Activated naive CD4-positive, alpha-beta T cell treated with anti-CD3 and anti-CD28 coated beads for 36 hours (primary cell): ENCODE measurements at places on chromosomes 1 and 21. TPM values are rescaled to one million over a fixed set of nuclear protein-coding genes. Genes with fewer than 3 reads are reported as not detected.
A peak's percentile ranks its signal among the peaks of the same experiment; 100 is the strongest.

Gene MRAP
- not detected for total RNA-seq

GRCh38 chr1:60797351-60797750, 285.0 kb upstream of the NFIA start:
- H3K27me3 ChIP-seq = no peaks in the 10 kb centered on the region
- H3K36me3 ChIP-seq = no peaks in the 10 kb centered on the region
- no peak overlapping the region for H3K27ac ChIP-seq
- H3K4me3 ChIP-seq = no peak overlapping the region
- DNase-seq = no peak

Gene ACTL8
- not detected for total RNA-seq

DNA sequence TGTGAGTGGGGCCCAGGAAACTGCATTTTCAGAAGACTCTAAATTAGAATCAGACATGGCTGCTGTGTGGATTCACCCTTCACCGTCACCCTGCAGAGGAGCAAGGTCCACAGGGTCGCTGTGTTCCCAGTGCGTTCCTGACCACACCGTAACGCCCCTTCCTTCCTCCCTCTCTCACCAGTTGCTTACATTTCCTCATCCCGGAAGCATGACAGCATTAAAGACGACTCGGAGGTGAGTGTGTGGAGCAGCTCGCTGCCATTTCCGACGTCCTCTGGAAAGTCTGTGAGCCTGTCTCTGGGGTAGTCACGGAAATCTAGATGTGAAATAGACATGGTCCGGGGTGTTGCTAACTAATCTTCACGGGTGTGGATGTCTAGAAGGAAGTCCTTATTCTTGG, 45.9 kb downstream of the FAAP20 start:
- no peaks in the 10 kb centered on the region for H3K27me3 ChIP-seq
- H3K36me3 ChIP-seq = no peaks in the 10 kb centered on the region
- peaks cover 12% of the 10 kb centered on the region for H3K4me1 ChIP-seq
- H3K27ac ChIP-seq = no peak overlapping the region
- DNase-seq = peak; percentile 79

Gene C1orf210
- total RNA-seq = not detected

DNA sequence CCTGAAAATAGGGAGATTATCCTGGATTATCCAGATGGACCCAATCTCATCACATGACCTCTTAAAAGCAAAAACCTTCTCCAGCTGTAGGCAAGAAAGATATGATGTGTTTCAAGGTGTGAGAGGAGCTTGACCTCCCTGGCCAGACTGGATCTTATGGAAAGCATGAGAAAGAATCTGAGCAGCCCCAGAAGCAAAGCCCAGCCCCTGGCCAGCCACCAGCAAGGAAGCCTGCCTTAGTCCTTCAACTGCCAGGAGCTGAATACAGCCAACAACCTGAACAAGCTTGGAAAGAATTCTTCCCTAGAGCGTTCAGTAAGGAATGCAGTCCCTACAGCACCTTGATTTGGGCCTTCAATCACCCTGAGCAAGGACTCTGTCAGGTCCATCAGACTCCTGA, 375.0 kb upstream of the CHRM3 start:
- DNase-seq = no peak
- H3K4me1 ChIP-seq = no peaks in the 10 kb centered on the region
- no peaks in the 10 kb centered on the region for H3K36me3 ChIP-seq
- no peak overlapping the region for H3K27ac ChIP-seq
- H3K4me3 ChIP-seq = no peak overlapping the region

Gene APCS
- total RNA-seq = not detected

GRCh38 chr1:179205284-179205683, 24.2 kb downstream of the ABL2 start:
- H3K4me3 ChIP-seq = no peak overlapping the region
- no peaks in the 10 kb centered on the region for H3K27me3 ChIP-seq
- H3K4me1 ChIP-seq = peaks cover 32% of the 10 kb centered on the region
- peak overlapping the region; percentile 9 for H3K27ac ChIP-seq
- no peak for DNase-seq

DNA sequence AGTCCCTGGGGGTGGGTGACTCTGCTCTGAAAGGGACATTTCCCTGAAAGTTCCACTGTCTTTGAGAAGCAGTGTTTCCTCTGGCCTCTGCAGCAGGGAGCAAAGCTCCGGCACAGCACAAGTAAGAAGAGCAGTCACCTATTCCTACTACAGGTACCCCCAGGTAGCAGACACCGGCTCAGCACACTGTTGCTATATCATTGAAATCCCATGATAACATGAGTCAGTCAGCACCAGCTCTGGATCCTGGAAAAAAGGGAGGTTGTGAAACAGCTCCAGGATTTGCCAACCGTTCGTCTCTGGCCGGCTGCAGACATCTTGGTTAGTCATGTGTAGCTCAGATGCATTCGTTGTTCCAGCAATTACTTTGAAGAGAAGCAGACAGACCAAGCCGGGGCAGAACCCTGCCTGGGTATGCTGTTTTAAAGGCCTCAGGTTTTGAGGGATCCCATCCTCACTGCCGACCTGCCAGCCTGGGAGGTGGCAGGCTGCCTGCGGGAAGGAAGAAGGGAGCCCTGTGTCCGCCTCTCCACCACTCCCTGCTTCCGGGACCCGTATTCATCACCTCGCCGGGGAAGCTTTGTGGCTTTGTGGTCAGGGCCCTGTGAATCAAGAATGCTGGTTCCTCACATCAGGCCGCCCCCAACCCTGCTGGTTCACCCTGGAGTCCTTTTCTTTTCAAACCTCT, 139.2 kb downstream of the CLIC6 start:
- peak; percentile 87 for DNase-seq
- peaks cover 90% of the 10 kb centered on the region for H3K4me1 ChIP-seq
- H3K27ac ChIP-seq = peak overlapping the region; percentile 91
- no peaks in the 10 kb centered on the region for H3K27me3 ChIP-seq
- peak overlapping the region; percentile 19 for H3K4me3 ChIP-seq

DNA sequence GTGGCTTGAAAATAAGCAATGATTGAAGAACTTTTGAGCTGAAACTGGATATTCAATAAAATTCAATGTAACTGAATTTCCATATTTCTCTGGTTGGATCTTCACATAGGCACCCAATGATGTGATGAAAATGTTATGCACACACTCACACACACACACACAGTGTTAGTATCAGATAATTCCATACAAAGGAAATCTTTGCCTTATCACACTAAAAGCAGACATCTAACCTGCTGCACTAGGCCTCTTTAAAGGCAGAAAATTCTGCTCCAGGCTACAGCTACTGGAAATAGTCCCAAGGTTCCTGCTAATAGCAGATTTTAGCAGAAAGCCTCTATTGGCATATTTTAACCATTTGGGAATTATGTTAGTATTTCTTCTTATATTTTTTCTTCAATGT, 309.6 kb downstream of the COL11A1 start:
- H3K27ac ChIP-seq = no peak overlapping the region
- H3K36me3 ChIP-seq = no peaks in the 10 kb centered on the region
- H3K4me3 ChIP-seq = no peak overlapping the region
- H3K4me1 ChIP-seq = no peaks in the 10 kb centered on the region
- H3K27me3 ChIP-seq = no peaks in the 10 kb centered on the region

Gene LCK
- 156 TPM for total RNA-seq

- DNase-seq = no peak
- no peak overlapping the region for H3K4me3 ChIP-seq
- H3K36me3 ChIP-seq = no peaks in the 10 kb centered on the region
- no peaks in the 10 kb centered on the region for H3K27me3 ChIP-seq
These were observed 83.2 kb upstream of the PPM1J start for GRCh38 chr1:112798292-112798691.

DNA sequence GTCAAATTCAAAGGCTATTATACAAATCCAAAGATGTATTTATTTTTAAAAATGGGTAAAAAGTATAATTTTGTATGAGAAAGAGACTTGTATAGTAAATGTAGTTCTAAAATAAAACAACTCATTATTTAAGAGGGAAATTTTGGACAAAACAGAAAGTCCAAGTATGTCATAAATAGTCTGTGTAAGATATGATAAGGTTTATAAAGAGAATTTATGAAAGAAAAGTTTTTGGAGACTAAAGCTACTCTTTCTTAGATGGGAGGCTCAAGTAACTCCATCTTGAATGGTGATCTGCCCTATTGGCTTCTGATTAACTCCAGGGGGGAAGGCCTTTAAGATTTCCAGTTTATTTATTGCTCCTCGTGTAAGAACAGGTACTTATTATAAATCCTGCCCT, 14.7 kb upstream of the OR2T27 start:
- no peaks in the 10 kb centered on the region for H3K27me3 ChIP-seq
- H3K36me3 ChIP-seq = peaks cover 2% of the 10 kb centered on the region
- no peaks in the 10 kb centered on the region for H3K4me1 ChIP-seq
- H3K4me3 ChIP-seq = no peak overlapping the region
- no peak overlapping the region for H3K27ac ChIP-seq

Gene LCE2D
- not detected for total RNA-seq

DNA sequence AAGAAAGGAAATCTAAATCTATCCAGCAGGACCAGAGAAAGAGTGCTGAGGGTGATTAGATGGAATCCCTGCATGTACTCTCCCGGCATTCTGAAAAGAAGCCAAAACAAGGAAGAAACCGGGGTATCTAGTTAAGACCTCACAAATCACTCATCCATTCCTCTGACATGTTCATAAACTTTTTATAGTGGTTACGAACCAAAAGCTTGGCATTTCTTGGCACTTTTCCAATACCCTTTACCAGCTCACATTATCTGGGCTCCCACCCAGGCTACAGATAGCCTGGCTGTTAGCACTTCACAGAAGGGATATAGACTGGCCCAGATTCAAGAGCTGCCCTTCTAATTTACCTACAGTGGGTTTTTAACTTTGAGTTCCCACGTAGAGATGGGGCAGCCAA, 1.8 kb upstream of the C1orf74 start:
- DNase-seq = no peak
- peaks cover 12% of the 10 kb centered on the region for H3K36me3 ChIP-seq
- no peaks in the 10 kb centered on the region for H3K27me3 ChIP-seq

GRCh38 chr1:108141621-108142020, 58.5 kb downstream of the SLC25A24 start:
- no peaks in the 10 kb centered on the region for H3K27me3 ChIP-seq
- H3K36me3 ChIP-seq = peaks cover 23% of the 10 kb centered on the region
- H3K4me3 ChIP-seq = no peak overlapping the region
- no peak overlapping the region for H3K27ac ChIP-seq

GRCh38 chr1:29825941-29826415, 589.7 kb downstream of the PTPRU start:
- no peak overlapping the region for H3K4me3 ChIP-seq
- no peak overlapping the region for H3K27ac ChIP-seq
- H3K36me3 ChIP-seq = no peaks in the 10 kb centered on the region
- H3K27me3 ChIP-seq = peaks cover 21% of the 10 kb centered on the region
- no peaks in the 10 kb centered on the region for H3K4me1 ChIP-seq
- DNase-seq = no peak

Gene COL8A2
- total RNA-seq = not detected

DNA sequence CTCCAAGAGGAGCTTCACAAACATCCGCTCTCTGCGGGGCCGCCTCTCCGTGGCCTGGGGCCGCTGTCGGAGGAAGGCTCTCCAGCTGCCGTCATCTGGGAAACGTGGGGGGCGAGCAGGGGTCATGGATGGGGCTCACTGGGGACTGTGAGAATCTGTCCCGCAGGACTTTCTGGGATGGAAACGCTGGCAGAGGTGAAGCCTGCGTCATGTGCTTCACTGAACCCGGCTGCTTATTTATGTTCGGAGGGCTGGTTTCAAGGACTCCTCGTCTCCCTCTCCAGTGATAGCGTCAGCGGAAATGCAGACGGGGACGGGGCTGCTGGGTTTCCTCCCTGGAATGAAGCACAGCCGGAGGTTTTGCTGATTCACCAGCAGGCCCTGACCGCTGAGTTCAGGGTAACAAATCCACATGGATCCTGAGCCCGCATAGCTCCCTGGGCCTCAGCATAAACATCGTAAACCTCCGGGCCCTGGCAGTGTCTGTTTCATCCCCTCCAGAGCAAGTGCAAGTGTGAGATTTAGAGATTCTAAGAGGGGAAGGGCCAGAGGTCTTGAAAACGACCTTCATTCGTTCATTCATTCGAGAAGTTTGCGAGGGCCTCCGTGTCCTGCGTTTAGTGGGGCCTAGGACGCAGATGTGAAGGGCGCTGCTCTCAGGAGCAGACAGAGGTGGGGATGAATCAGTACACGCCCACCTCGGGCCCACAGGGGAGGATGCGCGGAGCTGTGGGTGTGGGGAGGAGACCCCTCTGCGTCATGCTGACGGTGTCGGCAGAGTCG, 7.0 kb upstream of the POFUT2 start:
- no peak overlapping the region for H3K4me3 ChIP-seq
- H3K4me1 ChIP-seq = peaks cover 19% of the 10 kb centered on the region
- H3K36me3 ChIP-seq = no peaks in the 10 kb centered on the region
- no peak overlapping the region for H3K27ac ChIP-seq
- DNase-seq = no peak

Gene HIVEP3
- 13.2 TPM for total RNA-seq

- H3K36me3 ChIP-seq = peaks cover 9% of the 10 kb centered on the region
- H3K4me3 ChIP-seq = no peak overlapping the region
- H3K27ac ChIP-seq = peak overlapping the region; percentile 59
These were observed 2.2 kb upstream of the SSBP3 start for GRCh38 chr1:54408147-54409066.

Gene CCDC27
- not detected for total RNA-seq

DNA sequence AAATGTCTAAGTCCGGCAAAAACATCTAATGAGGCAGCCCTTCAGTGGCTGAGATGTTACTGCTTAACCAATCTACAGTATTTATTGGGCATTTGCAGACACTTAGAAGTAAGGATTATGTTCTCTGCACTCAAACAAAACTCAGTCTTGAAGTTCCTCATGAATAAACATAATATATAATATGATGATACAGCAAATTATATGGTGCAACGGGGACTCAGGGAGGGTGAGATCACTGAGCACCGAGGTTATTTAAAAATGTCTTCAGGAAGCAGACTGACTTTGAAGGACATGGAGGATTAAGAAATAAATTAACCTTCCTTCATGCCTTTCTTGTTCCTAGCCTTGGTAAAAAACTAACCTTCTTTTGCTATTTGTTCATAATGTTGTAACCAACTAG, 27.9 kb downstream of the WDR64 start:
- peaks cover 32% of the 10 kb centered on the region for H3K4me1 ChIP-seq
- H3K4me3 ChIP-seq = no peak overlapping the region
- no peaks in the 10 kb centered on the region for H3K27me3 ChIP-seq
- no peak overlapping the region for H3K27ac ChIP-seq
- no peak for DNase-seq

DNA sequence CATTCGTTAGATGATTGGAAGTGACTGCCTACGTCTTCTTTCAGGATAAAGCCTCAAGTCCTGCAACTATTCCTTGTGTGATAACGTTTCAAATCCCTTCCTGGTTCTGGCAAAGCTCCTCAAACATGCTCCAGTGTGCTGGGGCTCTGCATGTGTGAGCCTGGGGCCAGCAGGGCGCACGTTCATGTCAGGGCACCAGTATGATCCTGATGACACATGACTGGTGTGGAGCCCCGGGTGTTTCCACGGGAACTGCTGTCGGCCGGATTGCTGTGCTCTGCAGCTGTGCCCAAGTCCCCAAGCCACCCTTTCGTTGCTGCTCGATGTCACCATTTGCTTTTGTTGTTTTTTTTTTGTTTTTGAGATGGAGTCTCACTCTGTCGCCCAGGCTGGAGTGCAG, 21.3 kb downstream of the KRTAP10-1 start:
- no peaks in the 10 kb centered on the region for H3K27me3 ChIP-seq
- no peak overlapping the region for H3K4me3 ChIP-seq
- no peaks in the 10 kb centered on the region for H3K4me1 ChIP-seq
- H3K36me3 ChIP-seq = no peaks in the 10 kb centered on the region
- H3K27ac ChIP-seq = no peak overlapping the region

Gene LRRC38
- total RNA-seq = not detected
